ENCODE measurements at places on chromosomes 7 and 10.

DNA sequence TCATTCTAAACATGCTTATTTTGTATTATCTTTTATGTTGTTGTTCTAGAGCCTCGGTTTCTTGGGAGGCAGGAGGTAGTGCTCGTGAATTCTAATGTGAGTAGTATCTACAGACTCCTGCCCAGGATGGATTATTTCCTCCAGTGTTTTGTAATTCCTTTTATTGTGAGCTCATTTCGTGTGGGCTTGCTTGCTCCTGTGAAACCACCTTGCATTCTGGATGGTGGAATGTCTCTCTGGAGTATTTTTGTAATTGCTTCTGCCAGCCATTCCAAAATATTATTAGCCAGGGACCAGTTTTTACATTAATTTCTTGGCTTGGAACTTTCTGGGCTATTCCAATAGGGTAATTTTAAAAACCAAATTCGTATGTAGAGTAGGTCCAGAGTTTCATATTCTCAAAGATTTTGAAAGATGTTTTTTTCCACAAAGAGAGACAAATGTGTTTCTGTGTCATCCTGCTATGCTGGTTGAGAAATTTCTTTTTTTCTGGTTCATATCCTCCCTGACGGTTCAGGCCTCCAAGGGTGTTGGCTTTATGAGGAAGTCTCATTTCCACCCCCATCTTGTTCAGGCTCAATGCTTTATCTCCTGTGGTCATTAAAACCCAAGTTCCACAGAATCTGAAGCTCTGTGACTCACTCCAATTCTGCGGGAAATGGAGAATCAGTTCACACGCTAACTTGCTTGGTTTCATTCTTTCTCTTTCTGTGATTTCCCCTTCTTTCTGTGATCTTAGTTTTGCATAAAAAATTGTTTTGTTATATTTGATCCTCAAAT lies 41.7 kb upstream of the CALD1 start:
- DNase-seq: no peak

DNA sequence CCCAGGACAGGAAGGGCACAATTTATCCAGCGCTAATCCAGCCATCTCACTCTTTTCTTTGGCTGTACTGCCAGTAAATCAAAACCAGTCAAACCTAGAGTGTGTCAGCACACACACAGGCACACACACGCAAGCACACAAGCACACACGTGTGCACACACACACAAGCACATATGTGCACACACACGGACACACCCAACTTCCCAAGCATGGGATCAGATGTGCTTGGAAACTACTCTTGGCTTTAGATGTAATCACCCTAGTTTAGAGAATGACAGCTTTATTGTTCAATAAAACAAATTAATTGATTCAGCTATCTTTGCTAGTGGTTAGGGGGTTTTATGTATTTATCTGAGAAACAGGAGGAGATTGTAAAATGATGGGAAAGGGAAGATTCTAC lies 615.0 kb upstream of the MKI67 start:
- DNase-seq: no peak

- no peak for DNase-seq
These were observed 82.0 kb downstream of the BMS1 start for GRCh38 chr10:42864575-42864974.

DNA sequence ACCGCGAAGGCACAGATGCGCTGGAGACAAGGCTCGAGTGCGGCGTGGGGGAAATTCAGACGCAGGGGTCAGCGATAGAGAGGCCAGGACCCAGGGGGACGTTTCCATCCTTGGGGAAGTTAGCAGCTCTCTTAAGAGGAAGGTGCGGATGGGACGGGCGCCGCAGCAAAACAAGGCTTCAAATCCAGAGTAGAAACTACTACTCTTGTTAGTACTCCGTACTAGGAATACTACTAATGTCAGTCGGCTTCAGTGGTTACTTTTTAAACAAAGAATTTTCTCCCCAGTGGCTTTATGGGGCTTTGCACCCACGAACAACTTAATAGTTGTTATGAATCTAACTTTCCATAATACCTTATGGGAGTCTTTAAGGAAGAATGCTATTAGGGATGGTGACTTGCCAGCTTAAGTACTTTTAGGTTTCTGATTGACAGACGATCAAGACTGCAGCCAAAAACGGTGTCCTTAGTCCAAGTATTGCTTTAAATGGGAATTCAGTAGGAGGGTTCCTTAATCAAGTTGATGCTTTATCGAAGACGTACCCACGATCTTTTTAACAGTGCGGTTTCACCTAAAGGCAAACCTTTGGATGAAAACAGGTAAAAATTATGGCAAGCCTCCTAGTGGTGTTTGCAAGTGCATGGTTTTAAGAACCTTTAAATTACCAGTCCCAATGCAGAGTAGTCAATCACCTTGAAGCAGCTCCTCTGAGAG lies 812 bp upstream of the IDE start:
- no peak for DNase-seq

- DNase-seq: no peak
These were observed 109.6 kb downstream of the SFMBT2 start for GRCh38 chr10:7301006-7301778.

DNA sequence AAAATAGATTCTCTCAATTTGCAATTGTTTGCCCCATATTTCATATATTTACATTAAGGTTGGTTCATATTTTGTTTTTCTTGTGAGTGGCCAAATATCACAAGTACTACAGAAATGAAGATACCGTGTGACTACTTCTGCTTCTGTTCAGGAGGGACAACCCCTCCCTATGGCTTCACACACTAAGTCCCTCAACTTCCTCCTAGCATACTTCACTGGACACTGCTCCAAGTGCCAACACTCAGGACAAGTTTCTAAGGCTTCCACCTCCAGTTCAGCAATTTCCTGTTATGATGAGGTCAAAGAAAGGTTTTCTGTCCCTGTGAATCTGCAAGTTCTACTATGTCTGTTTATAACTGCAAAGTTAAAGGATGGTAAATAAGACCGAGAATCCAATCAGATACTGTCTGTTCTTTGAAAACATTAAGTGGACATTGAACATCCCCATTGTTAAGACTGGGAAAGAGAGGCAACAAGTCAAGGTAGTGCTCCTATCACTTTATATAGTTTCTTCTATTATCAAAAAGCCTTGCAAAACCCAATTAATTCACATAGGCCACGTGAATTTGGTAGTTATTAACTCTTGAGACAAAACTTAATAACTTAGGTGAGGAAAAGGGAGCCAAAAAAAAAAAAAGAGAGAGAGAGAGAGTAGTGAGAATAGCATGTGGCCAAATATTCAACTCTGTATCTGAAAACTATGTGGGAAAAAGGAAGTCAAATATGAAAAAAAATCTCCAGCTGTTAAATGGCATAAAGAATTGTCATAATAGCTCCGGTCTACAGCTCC lies 81.3 kb upstream of the DKK1 start:
- no peak for DNase-seq

DNA sequence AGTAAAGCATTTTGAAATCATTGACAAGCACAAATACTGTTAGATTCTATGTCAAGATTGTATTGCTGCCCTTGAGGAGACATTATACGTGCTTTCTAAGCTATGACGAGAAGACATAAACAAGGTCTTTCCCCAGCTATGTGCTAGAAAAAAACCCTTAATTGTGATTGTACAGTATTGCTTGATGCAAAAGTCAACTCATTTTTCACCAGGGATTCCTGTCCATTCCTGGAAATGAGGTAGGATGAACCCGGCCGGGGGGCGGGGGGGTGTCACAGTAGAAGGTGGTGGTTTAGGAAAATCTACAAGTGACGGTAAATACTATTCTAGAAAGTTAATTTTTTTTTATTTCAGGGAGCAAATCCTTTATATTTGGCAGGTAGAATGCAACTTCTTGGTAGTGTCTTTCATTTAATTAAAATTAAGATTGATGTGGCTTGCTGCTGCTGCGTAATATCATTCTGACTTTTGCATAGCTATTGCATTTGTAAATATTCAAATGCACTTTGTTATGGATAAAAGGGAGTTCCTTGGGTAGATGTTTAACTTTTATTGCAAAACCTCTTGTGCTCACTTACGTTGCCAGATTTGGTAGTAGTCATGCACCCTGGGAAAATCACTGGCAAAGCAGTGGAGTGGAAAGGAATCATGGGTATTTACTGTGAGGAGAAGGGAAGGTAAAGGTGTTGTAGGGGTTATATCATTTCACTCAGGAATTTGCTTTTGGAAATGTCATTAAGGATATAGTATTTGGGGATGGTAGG lies 164.4 kb upstream of the PRPS1L1 start:
- no peak for DNase-seq
